Naive thymus-derived CD4-positive, alpha-beta T cell (primary cell): ENCODE measurements at places on chromosomes 16 and 17. TPM values are rescaled to one million over a fixed set of nuclear protein-coding genes. Genes with fewer than 3 reads are reported as not detected.

- no peaks in the 10 kb centered on the region for H3K27me3 ChIP-seq
- H3K36me3 ChIP-seq: no peaks in the 10 kb centered on the region
- peak; percentile 74 for DNase-seq
- H3K4me3 ChIP-seq: peak within 1 kb of the TSS; percentile 78
Observed at GRCh38 chr17:16353317-16354174, at the start of gene CENPV. TSS of gene CENPV (minus strand) at chr17:16353469. CDS start at chr17:16353436, 33 bp downstream.

DNA sequence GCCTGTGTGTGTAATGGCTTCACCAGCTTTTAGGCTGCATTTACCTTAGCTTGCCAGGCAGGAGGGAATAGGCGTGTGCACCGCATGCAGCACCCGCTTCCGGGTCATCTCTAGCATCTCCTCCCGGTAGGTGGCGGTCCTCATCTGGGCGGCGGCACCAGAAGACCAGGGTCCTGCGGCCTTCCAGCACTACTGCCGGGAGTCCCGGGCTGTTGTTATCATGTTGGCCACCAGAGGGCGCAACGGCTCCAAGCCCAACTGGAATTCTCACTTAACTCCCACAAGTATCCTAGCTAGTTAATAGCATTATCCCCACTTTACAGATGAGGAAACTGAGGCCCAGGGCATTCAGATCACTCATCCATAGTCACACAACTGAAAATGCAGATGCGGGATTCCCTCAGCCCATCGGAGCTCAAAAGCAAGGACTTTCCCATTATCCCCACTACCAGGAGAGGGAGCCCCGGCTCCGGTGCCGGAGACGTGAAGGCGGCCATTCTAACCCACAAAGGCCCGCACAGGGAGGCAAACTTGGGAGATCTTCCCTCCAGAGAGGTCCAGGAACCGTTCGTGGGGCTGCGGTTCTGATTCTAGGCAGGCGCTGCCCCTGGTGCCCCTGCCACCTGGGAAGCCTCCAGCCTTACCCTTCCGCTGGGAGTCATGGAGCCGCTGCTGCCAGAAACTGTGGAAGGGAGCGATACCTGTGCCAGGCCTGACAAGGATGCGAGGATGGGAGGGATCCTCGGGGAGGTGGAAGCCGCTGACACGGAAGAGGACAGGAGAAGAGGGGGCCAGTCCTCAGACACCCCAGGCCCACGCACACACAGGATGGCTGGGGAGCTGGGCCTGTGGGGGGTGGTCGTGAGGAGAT, 23.9 kb downstream of the LGALS9 start:
- peak; percentile 31 for DNase-seq
- H3K4me3 ChIP-seq: no peak overlapping the region
- H3K36me3 ChIP-seq: no peaks in the 10 kb centered on the region
- H3K4me1 ChIP-seq: no peaks in the 10 kb centered on the region
- no peak overlapping the region for H3K27ac ChIP-seq

Gene MYH11
- polyA plus RNA-seq: 2.2 TPM

DNA sequence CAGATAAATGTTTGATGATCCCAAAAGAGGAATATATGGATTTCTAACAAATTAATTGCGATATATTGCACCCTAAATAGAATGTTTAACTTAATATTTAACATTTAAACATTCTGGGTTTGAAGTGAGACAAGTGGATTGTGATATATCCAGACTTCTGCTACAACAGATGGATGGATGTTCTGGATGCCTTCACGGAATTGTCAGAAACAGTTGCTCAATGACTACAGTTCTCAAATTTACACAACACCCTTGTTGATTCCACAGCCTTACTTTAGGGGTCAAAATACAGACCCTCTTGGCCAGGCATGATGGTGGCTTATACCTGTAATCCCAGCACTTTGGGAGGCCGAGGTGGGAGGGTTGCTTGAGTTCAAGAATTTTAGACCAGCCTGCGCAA, 250.8 kb downstream of the RBFOX1 start:
- no peaks in the 10 kb centered on the region for H3K36me3 ChIP-seq
- no peaks in the 10 kb centered on the region for H3K27me3 ChIP-seq
- DNase-seq: no peak
- H3K4me1 ChIP-seq: no peaks in the 10 kb centered on the region
- H3K4me3 ChIP-seq: no peak overlapping the region
- H3K27ac ChIP-seq: no peak overlapping the region

Gene PROCA1
- polyA plus RNA-seq: 0.44 TPM

Gene TMEM97
- 8.3 TPM for polyA plus RNA-seq

- H3K27me3 ChIP-seq: no peaks in the 10 kb centered on the region
- no peaks in the 10 kb centered on the region for H3K4me1 ChIP-seq
- no peak overlapping the region for H3K27ac ChIP-seq
- no peak overlapping the region for H3K4me3 ChIP-seq
- H3K36me3 ChIP-seq: peaks cover 88% of the 10 kb centered on the region
- DNase-seq: no peak
Observed at GRCh38 chr16:18842565-18842964, 41.2 kb upstream of the ARL6IP1 start.

DNA sequence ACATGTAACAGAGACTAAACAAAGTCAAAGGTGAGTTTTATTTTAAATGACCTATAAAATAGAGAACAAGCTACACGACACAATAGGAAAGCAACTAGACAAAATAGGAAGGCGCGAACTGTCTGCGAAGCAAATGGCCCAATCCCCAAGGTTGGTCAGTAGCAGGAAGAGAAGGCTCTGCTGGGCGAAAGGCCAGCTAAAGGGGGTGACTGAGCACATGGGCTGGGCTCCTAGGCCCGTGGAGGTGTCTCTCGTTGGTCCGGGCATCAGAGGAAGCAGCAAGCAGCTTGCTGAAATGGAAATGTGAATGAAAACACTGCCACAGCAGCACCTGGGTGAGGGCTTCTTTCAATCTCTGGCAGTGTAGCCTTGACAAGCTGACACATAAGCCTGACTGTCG, 129.4 kb downstream of the ZNF778 start:
- no peak for DNase-seq
- no peaks in the 10 kb centered on the region for H3K27me3 ChIP-seq
- no peak overlapping the region for H3K4me3 ChIP-seq
- H3K36me3 ChIP-seq: no peaks in the 10 kb centered on the region
- no peak overlapping the region for H3K27ac ChIP-seq

- DNase-seq: no peak
- no peaks in the 10 kb centered on the region for H3K27me3 ChIP-seq
- no peak overlapping the region for H3K27ac ChIP-seq
- no peaks in the 10 kb centered on the region for H3K36me3 ChIP-seq
- H3K4me1 ChIP-seq: no peaks in the 10 kb centered on the region
Observed at GRCh38 chr17:17347956-17348871, 45.0 kb downstream of the NT5M start.
